ENCODE measurements at places on chromosomes 4 and X. TPM values are rescaled to one million over a fixed set of nuclear protein-coding genes. Genes with fewer than 3 reads are reported as not detected.

Gene BGN
- total RNA-seq = 200 TPM

Gene PLP1
- total RNA-seq = 0.12 TPM

Gene TBC1D9
- 29.0 TPM for total RNA-seq

Gene GPR50
- not detected for total RNA-seq

Gene LDB2
- 37.7 TPM for total RNA-seq

Gene WWC2
- 96.9 TPM for total RNA-seq

Gene STPG2
- 0.76 TPM for total RNA-seq

Gene STAP1
- total RNA-seq = 0.50 TPM

Gene TMPRSS11F
- total RNA-seq = not detected

Gene TMEM31
- total RNA-seq = not detected

Gene HAND2
- total RNA-seq = not detected

Gene RIBC1
- total RNA-seq = 1.9 TPM

Gene TEX13B
- not detected for total RNA-seq

Gene FDCSP
- not detected for total RNA-seq

Gene SH3BGRL
- 127 TPM for total RNA-seq

Gene CT55
- not detected for total RNA-seq

Gene CXorf65
- not detected for total RNA-seq

Gene ZFP42
- 0.96 TPM for total RNA-seq

Gene KDR
- 27.1 TPM for total RNA-seq

Gene FAM184B
- 0.18 TPM for total RNA-seq

Gene CYSLTR1
- 2.8 TPM for total RNA-seq

Gene NUDT10
- total RNA-seq = 0.12 TPM

Gene KIAA1210
- 0.06 TPM for total RNA-seq

Gene CSAG1
- not detected for total RNA-seq

Gene ITM2A
- total RNA-seq = 37.3 TPM

Gene SPACA5
- not detected for total RNA-seq

Gene CA5B
- 13.7 TPM for total RNA-seq

Gene TKTL1
- total RNA-seq = not detected

Gene CYP2U1
- total RNA-seq = 5.3 TPM

Gene BMPR1B
- 0.61 TPM for total RNA-seq

Gene ZNF157
- 0.29 TPM for total RNA-seq

Gene EFHC2
- total RNA-seq = 0.85 TPM

Gene MANBA
- total RNA-seq = 47.6 TPM

Gene GALNTL6
- total RNA-seq = 0.16 TPM

Gene TLR1
- 13.4 TPM for total RNA-seq

Gene COPS4
- 27.8 TPM for total RNA-seq

Gene SFRP2
- total RNA-seq = 73.9 TPM

Gene ARL9
- 0.15 TPM for total RNA-seq

Gene GAGE13
- not detected for total RNA-seq

Gene UBE2A
- 73.2 TPM for total RNA-seq

Gene NDST3
- total RNA-seq = 0.05 TPM

Gene TMEM129
- total RNA-seq = 36.8 TPM

Gene SPANXD
- not detected for total RNA-seq

Gene GAGE2A
- not detected for total RNA-seq

Gene GABRB1
- not detected for total RNA-seq
